ENCODE measurements at places on chromosomes 7 and 10.

- DNase-seq, result no peak
Measured at GRCh38 chr10:107072786-107073185, 91.7 kb downstream of the SORCS1 start.

GRCh38 chr7:98802088-98802780, 67.6 kb downstream of the TMEM130 start:
- peak; percentile 64 for DNase-seq

DNA sequence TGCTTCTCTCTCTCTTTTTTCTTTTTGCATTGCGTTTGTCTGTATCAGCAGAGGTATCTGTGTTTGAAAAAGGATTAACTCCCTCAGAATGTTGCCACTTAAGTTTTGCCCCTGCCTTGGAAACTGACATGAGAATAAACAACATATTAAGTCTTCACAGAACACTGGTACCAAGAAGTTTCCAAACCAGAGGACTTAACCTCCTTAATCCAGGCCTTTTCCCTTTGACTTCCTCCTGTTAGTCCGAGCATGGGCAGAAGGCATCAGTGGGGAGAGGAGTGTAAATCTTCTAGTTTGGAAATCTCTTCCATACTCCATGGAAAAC, 681.4 kb downstream of the LRMDA start:
- DNase-seq, result no peak

GRCh38 chr10:76544789-76545188, 1092.8 kb downstream of the KCNMA1 start:
- DNase-seq, result no peak

DNA sequence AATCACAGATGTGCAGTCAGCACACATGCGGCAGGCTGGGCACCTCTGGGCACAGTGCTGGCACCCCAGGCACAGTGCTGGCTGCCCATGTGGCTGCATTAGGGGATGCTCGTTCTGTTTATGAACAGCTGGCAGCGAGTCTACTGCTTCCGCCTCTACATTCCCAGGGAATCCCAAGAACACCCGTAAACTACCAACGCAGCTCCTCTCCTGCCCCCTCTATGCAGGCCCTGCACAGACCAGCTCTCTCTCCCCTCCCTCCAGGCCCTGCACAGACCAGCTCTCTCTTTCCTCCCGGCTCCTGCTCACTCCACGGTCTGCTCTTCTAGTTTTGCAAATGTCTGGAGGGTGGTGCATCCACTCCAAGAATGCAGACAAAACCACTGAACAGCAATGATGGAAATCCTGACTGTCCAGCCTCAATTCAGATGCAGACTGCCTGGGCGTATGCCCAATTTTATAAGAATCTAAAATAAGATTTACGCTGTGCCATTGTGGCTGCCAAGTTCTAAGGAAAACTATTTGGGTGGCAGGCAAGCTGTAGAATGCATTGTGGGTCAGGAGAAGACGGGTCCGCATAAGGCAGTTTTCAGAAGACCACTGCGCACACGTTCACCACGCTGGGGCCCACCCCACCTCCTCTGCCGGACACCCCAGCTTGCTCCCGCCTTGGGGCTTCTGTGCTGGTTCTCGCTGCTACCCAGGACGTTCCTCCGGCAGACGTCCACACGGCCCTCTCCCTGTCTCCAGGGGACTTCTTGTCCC, 234.6 kb downstream of the ZMYND11 start:
- DNase-seq, result peak; percentile 72

GRCh38 chr10:69801094-69801433, 642 bp upstream of the COL13A1 start:
- DNase-seq, result peak; percentile 53

GRCh38 chr10:25815999-25816768, 117.8 kb upstream of the MYO3A start:
- no peak for DNase-seq

- no peak for DNase-seq
Measured at GRCh38 chr10:130255777-130256176, 119.6 kb downstream of the GLRX3 start.

DNA sequence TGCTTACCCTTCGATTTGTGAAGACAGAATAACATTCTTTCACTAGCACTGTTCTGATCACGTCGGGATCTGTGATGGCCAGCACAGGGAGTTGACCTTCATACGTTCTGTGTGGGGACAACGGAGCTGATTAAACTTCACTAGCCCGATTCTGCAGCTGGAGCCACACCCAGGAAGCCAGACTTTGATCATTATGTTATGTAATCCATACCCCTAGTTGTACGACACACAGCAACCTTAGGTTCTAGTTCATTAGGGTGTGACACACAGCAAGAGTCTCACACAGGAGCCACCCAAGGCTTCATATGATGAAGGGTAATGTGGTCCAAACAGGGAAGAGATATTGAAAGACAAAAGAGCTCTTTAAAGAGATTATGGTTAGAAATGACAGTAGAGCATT, 7.2 kb downstream of the CYP3A5 start:
- no peak for DNase-seq

DNA sequence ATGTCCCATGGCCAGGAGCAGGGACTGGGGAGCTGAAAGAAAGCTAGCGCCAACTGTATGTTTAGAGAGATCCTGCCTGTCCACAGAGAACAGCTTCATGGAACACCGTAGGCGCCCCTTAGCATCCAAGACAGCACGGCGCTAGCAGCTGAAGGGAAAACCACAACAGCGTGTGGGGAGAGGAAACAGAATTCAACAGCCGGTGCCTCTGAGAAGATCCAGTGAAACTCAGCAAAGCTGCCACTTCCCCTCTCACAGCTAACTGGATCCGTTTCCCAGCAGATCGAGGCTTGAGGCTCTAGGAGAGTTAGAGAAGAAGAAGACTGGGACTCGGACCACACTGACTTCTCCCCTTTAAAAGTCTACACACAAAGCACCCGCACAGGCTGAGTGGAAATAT, 145.0 kb downstream of the MAD1L1 start:
- DNase-seq, result no peak

- DNase-seq, result no peak
Measured at GRCh38 chr7:100584683-100585510, 1.0 kb downstream of the LRCH4 start.

DNA sequence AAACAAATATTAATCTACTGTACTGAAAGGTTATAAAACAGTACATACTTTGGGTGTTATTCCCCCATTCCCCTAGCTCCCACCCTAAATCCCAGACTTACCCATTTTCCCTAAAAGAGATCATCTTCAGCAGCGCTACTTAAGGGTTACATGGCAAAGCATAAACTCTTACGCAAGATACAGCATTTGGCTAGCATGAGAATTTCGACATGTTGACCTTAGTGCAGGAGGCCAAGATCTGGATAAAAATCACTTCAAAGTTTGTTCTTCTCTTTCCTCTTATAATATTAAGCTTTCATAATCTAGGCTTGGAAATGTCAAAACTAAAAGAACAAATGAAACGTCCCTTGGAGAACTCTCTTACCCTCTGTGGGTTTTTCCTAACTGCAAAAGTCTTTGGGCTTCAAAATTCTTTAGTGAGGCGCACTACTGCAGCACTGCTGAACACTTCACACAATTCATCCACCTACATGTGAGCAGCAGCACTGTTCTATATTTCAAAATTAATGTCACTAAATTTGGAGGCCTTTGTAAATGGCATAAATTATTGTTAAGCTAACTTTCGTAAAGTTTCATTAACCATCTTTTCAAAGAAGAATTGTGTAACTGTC, 59.5 kb upstream of the PDLIM1 start:
- no peak for DNase-seq

- DNase-seq, result no peak
Measured at GRCh38 chr7:99380032-99380822, 5.7 kb downstream of the ARPC1B start.

- no peak for DNase-seq
Measured at GRCh38 chr7:36090976-36091873, 61.8 kb upstream of the EEPD1 start.

DNA sequence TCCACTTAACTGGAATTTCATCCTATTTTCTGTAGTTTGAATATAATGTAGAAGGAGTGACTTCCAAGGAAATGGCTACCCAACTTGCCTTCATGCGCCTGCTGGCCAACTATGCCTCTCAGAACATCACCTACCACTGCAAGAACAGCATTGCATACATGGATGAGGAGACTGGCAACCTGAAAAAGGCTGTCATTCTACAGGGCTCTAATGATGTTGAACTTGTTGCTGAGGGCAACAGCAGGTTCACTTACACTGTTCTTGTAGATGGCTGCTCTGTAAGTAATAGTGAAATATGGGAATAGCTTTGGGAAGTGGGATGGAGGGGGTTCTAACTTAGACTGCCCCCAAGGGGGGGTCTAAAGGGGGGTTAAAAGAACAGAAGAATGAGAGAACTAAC, 34.5 kb downstream of the COL1A2 start:
- no peak for DNase-seq
